ENCODE measurements at places on chromosomes 13 and 19.

DNA sequence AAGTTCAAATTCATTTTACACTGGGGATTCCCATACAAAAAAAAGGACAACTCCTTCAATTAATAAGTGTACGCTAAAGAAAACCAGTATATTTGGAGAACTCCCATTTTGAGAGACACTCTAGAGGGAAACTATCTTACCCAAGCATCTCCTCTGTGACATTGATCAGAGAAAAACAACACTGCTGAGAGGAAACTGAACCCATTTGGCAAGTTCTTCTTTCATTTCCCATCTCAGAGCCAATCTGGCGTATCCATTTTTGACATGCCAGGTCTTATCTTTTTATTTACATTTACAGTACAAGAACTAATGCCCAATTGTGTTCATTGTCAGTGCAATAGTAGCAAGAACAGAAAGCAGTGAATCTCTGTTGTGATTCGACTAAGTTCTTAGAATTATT lies 30.1 kb downstream of the LIG4 start:
- no peak for DNase-seq

GRCh38 chr13:25046274-25046984 lies 49.5 kb upstream of the PABPC3 start:
- DNase-seq = peak; percentile 36

GRCh38 chr13:38582133-38582532 lies 104.7 kb upstream of the FREM2 start:
- DNase-seq = peak; percentile 27

- no peak for DNase-seq
These were observed 22.1 kb downstream of the CD70 start for GRCh38 chr19:6568816-6569215.

DNA sequence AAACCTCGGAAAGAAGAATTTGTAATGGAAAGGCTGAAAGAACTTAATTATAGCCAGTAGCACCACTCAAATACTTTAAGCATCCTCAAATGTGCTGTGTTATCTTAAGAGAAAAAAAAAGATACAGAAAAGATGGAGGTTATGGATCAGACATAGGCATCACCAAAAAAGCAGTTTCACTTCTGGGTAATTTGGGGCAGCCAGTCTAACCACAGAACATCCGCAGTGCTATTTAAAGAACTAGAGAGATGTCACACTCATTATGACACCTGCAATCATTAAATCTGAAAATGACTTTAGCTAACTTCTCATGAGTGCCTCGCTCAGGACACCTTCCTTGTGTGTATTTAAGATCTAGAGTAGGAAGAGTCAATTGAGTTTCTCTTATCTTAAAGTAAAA lies 211.8 kb downstream of the RBM26 start:
- no peak for DNase-seq

- DNase-seq = no peak
These were observed 35.1 kb downstream of the ENOX1 start for GRCh38 chr13:43751624-43752023.

DNA sequence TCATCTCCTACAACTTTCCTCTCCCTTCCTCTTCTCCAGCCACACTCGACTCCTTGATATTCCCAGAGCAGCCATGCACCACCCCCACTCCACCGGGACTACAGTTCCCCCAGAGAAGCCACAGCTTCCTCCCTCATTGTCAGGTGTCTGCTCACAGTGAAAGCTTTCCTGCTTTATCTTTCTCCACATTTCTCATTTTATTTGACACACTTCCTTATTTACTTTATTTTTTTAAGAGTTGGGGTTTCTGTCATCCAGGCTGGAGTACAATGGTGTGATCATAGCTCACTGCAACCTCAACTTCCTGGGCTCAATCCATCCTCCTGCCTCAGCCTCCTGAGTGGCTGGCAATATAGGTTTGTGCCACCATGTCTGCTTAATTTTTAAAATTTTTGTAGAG lies 464.6 kb downstream of the MYO16 start:
- no peak for DNase-seq

DNA sequence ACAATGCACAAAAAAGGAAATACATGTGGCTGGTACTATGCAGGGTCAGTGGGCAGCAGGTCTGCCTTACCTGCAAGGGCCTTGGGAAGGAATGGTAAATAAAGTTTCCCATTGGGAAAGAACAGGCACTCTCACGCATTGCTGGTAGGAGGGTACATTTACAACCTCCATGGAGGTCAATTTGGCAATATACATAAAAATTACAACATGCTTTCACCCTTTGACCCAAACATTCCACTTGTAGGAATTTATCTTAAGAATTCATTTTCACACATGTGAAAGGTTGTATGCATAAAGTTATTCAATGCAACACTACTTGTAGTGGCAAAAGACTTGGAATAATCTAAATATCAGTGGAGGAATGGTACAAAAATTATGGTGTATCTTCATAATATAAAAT lies 216.4 kb downstream of the DLEU7 start:
- DNase-seq = no peak

DNA sequence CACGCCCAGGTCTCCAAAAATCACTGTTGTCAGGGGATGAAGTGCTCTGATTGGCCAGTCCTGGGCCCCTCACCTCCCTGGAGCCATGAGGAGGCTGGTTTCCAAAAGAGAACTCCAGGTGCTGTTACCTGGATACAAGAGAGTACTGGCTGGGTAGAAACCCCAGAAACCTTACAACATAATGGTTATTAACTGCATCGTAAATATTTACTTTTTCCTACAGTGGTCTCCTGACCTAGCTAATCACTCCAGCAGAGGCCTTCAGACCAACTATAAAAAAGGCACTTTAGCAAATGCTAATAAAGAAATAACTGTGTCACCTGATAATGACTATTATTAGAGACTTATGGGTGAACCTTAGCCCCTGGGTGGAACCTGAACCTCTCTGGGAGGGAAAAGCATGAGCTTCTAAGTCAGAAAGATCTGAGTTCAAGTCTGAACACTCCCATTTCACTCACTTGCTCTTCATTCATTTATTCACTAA lies 1.5 kb upstream of the IGSF23 start:
- DNase-seq = no peak

DNA sequence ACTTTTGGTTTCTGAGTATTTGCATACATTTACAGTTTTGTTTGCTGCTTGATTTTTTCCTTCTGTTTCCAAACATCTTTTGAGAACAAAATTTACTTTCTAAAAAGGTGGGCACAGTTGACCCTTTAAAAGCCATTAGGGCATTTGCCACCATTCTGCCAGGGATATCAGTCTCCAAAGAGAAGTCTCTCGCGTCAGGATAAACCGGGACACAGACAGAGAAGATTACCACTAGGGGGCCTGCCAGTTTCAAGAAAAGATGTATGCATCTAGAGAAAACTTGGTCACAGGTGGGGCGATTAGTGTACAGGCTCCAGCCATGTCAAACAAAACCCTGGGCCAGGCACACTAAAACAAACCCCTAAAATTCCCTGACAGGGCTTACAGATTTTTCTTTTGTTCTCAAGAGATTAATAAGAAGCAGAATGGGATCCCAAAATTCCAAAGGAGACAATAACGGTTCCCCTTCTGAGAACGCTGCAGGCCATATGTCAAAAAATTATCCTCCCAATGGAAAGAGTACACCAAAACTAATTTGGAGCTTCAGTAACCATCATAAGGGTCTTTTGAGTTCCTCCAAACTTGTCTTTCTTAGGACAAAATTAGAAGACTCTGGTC lies 10.7 kb upstream of the PABPC3 start:
- DNase-seq = peak; percentile 39

DNA sequence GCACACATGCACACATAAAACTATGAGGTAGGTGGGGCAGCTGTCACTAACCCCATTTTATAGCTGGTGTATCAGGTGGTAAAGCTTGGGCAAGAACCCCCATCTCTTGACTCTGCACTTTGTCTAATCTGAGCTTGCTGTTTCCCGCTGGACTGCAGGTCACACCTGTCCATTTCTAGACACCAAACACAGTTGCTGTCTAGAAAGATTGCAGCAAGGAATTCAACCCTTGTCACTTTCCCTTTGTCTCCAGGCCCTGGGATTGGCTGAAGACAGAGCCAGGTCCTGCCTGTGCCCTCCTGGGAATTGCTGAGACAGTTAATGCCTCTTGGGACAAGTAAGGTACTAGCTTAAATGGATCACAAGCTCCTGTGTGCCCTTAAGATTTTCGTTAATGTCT lies 83.8 kb downstream of the RNASEH2B start:
- DNase-seq = no peak

- no peak for DNase-seq
These were observed 26.9 kb downstream of the GAS6 start for GRCh38 chr13:113836768-113837559.
